ENCODE measurements at places on chromosomes 6 and 20.

GRCh38 chr6:122861594-122861993, 72.5 kb downstream of the SMPDL3A start:
- DNase-seq = no peak

GRCh38 chr6:40986921-40987819, 51.9 kb downstream of the UNC5CL start:
- no peak for DNase-seq

DNA sequence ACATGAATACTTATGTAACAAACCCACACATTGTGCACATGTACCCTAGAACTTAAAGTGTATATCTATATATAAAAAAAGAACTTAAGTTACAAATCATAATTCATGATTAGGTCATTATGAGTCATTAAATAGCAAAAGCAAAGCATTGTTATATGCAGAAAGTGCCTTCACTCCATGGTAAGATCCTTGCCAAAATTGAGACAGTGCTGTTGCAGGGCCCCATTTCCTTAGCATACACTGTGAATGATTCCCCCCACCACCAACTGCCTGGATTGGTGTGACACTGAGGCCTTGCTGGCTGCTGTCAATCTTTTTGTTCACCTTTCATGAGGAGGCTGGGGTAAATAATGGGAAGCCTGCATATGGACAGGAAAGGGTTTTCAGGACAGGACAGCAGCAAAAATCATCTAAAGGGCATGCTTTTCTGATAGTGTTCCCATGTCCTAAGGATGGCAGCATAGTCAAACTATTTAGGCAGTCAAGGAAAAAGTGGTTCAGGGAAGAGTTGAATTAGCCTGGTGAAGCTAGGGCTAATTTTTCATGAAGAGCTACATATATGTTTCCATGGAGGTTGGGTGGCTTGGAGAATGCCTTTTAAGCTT, 188.2 kb upstream of the ASCC3 start:
- no peak for DNase-seq

GRCh38 chr6:161238500-161238899, 35.4 kb downstream of the AGPAT4 start:
- no peak for DNase-seq

DNA sequence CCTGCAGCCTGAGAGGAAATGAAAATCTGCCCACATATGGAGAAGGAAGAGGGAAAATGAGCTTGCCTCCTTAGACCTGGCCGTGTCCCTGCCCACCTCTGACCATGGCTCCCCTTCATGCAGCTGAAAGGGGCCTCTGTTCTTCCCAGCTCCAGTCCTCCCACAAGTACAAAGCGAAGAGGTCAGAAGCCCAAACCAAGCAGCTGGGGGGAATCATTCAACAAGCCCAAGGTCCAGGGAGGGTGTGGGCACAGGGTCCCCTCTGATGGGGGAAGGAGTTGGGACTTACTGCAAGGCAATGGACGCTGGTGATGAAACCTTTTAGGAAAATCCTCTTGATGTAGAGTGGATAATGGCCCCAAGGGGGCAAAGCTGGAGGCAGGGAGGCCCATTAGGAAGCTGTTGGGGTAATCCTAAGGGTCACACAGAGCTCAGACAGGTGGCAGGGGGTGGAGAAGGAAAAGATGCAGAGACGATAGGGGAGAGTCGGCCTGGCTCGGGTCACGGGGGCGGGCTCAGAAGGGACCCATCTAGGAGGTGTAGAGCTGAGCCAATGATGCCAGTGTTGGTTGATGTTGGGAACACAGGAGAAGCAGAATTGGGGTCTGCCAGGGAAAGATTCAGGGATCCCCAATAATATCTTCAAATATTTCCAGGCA, 16.1 kb upstream of the GRM4 start:
- DNase-seq = no peak

Data from activated CD8-positive, alpha-beta T cell treated with anti-CD3 and anti-CD28 coated beads for 36 hours (primary cell).